KG1 (cell line): ENCODE measurements at places on chromosomes 2 and 18.
A peak's percentile ranks its signal among the peaks of the same experiment; 100 is the strongest.

- no peak for DNase-seq
These were observed 8.3 kb downstream of the TCF4 start for GRCh38 chr18:55579501-55580270.

DNA sequence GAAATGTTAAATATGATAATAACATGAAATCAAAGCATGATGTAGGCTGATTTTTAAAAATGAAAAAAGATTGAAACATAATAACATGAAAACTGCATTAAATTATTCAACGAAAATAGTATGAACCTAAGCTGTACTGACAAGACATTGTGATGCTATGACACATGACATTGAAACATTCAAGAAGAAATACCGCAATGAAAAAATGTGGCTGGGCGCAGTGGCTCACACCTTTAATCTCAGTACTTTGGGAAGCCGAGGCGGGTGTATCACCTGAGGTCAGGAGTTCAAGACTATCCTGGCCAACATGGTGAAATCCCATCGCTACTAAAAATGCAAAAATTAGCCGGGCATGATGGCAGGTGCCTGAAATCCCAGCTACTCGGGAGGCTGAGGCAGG is 14.6 kb downstream of the CXCR1 start:
- no peak for DNase-seq

DNA sequence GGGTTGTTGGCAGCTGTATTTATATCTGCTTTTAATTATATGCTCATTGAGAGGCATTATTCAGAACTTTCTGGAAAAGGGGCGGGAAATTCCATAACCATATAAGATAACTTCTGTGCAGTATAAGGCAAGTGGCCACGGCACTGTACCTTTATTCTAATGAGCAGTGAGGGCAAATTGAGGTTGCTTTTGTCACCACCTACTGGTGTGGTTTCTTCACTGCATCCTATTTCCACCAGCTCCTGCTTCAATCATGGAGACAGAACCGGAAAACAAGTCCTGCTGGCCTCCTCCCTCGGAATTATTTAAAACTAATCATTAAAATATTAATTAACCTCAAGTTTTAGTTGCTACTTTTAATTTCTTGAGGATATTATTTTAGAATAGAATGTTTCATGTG is 759.4 kb downstream of the CBLN2 start:
- no peak for DNase-seq

DNA sequence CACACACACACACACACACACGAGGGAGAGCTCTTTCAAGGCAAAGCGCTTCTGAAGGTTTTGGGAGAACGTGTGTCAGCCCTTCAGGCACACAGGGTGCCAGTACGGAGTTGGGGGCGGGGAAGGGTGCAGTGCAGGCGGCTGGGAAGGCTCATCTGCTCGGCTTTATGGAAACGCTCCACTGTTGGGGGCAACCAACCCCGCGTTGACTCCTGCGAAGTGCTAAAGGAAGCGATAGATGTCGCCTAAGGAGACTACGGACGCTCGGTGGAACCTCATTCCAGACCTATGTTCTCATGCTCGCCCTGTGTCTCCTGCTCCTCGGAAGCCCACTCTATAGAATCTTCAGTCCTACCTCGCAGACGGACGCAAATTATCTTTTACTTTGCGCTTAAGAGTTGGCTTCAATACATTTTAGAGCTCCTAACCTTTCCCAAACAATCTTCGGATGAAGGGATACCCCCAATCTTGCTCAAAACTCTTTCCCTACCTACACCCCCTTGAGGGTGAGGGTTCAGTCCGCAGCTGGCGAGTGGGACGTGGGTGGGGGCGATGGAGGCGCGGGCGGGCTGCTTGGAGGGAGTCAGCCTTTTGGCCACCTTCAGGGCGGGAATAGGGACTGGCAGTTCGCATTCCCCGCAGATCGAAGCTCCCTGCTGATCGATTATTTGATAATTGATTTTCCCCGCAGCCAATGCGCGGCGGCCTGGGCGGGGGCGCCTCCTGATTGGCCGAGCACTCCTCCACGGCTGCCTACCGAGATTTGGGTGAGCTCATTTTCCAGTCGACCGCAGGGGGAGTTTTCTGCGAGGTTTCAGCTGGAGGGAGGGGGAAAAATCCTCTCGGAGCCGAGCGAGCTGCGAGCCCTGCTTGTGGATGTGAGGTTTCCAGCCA is 1.9 kb upstream of the MEIS1 start:
- DNase-seq, result peak; percentile 84

- DNase-seq, result no peak
These were observed 70.5 kb downstream of the ID2 start for GRCh38 chr2:8752385-8752784.

- no peak for DNase-seq
These were observed 100.5 kb downstream of the SCG2 start for GRCh38 chr2:223501641-223502040.

DNA sequence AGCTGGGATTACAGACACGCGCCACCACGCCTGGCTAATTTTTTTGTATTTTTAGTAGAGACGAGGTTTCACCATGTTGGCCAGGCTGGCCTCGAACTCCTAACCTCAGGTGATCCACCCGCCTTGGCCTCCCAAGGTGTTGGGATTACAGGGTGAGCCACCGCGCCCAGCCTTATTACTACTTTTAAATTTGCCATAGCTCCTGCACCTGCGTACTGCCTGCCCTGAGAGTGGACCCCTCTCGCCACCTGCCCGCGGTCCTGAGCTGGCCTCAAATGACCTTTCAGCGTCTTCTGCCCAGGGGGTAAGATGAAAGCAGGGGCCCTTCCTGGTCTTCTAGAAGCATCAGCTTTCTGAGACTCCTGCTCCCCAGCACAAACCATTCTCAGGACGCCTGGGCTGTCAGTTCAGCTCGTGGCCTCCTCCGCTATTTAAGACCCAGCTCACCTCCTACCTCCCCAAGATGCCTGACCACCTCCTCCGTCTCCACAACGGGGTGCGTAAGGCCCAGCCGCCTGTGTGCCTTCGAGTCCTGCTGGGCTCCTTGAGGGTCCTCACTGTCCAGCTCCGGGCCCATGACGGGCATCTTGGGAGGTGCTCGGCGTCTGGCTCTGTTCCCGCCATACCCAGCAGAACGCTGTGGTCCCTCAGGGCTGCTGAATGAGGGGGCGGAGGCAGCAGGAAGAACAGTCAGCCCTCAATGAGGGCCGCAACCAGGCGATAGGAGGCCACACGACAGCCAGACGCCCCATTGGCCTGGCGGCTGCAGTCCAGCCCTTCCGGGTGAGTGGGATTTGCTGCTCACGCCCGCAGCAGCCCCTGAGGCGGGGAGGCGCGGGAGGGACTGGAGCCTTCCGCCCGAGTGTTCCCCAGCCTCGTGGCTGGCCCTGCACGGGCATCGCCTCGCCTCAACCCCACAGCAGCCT is 266.6 kb downstream of the TFCP2L1 start:
- DNase-seq, result no peak
